ENCODE measurements at places on chromosomes 3 and 15.

DNA sequence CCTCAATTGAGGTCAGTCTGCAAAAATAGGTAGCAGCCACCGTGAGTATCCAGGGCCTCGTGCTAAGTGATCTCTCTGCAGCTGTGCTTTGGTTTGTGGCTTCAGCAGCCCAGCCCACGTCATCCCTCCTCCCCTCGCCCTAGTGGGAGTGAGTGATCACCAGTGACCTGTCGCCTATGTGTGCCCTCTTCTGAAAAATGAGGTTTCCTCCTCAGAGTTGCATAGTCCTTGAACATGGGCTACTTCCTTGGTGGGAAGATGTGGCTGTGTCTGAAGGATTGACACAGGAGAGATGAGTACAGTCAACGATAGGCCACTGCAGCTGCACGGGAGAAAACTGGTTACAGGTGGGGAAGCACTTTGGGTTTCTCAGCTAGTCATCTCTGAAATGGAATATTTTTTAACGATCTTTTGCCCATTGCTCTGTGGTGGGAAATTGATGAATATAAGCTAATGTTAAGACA, 144.8 kb upstream of the BHLHE40 start:
- DNase-seq: no peak

- DNase-seq: no peak
Measured at GRCh38 chr3:18100121-18100520, 325.0 kb downstream of the SATB1 start.

GRCh38 chr15:73369154-73369694, 466 bp upstream of the HCN4 start:
- DNase-seq: no peak

DNA sequence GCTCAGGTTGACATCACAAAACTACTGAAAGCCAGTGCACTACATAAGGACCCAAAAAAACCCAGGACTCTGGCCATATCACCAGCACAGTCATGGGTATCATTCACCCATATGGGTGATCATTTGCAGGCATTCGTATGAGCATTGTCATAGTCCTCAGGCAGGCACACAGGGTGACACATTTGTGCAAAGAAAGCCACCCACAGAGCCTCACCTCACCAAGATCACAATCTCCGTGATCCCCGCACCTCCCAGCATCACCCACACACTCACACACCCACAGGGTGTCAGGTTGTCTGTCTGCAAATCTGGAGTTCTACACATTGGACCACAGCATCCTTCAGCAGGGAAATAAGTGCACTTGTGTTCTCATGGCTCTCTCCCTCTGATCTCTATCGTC, 166.0 kb upstream of the LPP start:
- no peak for DNase-seq

DNA sequence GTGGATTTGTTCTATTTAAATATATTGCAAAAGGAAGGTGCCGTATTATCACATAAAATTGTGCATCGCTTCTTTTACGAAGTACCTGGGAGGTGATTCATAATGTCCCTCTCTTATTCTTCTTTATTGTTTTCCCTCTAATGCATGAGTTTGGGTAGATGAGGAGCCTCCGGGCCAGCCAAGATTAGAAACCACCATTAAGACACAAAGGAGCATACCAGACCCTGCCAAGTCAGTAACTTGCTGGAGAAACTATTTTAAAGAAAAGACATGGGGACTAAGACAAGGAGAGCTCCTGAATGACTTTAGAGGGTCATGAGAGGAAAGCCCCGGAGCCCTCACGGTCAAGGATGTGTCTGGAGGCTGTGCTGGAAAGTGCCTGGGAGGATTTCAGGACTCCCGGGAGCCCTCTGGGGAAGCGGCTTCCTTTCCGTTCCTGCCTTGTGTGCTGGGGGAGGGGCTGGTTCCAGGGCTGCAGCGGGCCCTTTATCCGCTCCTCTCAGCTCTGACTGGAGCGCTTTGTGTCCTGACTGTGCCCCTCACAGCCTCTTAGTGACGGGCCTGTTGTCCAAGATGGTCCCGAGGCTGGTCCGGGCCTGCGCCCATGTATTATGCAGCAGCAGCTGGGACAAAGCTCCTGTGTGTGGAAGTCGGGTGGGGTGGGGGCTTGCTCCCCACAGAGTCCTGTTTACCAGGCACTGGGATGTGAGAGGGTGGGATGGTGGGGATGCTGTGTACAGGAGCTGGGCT, 35.7 kb downstream of the CORO2B start:
- no peak for DNase-seq

GRCh38 chr15:25394898-25395297, 43.9 kb downstream of the UBE3A start:
- DNase-seq: no peak

GRCh38 chr15:65476903-65477302, 40.6 kb downstream of the DPP8 start:
- DNase-seq: no peak

GRCh38 chr3:18885612-18886011, 262.7 kb upstream of the KCNH8 start:
- no peak for DNase-seq

- DNase-seq: peak; percentile 14
Measured at GRCh38 chr3:55405436-55405835, 81.7 kb downstream of the WNT5A start.

- DNase-seq: no peak
Measured at GRCh38 chr3:183224180-183224970, 28.7 kb upstream of the B3GNT5 start.

GRCh38 chr3:142281474-142281873, 56.1 kb upstream of the GK5 start:
- no peak for DNase-seq

GRCh38 chr3:162544246-162544645, 1047.6 kb downstream of the OTOL1 start:
- no peak for DNase-seq
